ENCODE measurements at places on chromosomes 13 and 19. TPM values are rescaled to one million over a fixed set of nuclear protein-coding genes. Genes with fewer than 3 reads are reported as not detected.

The OR7C1 gene
- polyA plus RNA-seq = 4.2 TPM

The ZNF177 gene
- polyA plus RNA-seq = 16.5 TPM

The SPTBN4 gene
- polyA plus RNA-seq = 7.2 TPM

The GIPC3 gene
- 1.5 TPM for polyA plus RNA-seq

The ZFP36 gene
- 77.7 TPM for polyA plus RNA-seq

The CC2D1A gene
- polyA plus RNA-seq = 31.0 TPM

The TMEM255B gene
- 7.5 TPM for polyA plus RNA-seq

The GPR18 gene
- 18.0 TPM for polyA plus RNA-seq

The FLT3LG gene
- 7.1 TPM for polyA plus RNA-seq

The FUT3 gene
- polyA plus RNA-seq = 3.5 TPM

The NCAN gene
- polyA plus RNA-seq = 2.3 TPM

The TMEM86B gene
- 12.8 TPM for polyA plus RNA-seq

The VSTM2B gene
- 0.50 TPM for polyA plus RNA-seq

The DOCK6 gene
- 18.4 TPM for polyA plus RNA-seq

The SLITRK1 gene
- polyA plus RNA-seq = 0.08 TPM

The ACER1 gene
- 1.0 TPM for polyA plus RNA-seq

The CHERP gene
- polyA plus RNA-seq = 49.3 TPM

The LRRC63 gene
- polyA plus RNA-seq = 7.0 TPM

The DKKL1 gene
- 487 TPM for polyA plus RNA-seq

The FBXO27 gene
- polyA plus RNA-seq = 15.5 TPM

The FCER2 gene
- 1.1 TPM for polyA plus RNA-seq

The ZNF429 gene
- 10.1 TPM for polyA plus RNA-seq

The PCP2 gene
- 164 TPM for polyA plus RNA-seq

The IRGC gene
- 167 TPM for polyA plus RNA-seq

The MLLT1 gene
- 32.0 TPM for polyA plus RNA-seq

The CIC gene
- polyA plus RNA-seq = 95.6 TPM

The EXOC3L2 gene
- 7.4 TPM for polyA plus RNA-seq

The KCNJ14 gene
- polyA plus RNA-seq = 0.66 TPM

The PCID2 gene
- 130 TPM for polyA plus RNA-seq

The KLK15 gene
- 7.4 TPM for polyA plus RNA-seq

The ZNF468 gene
- polyA plus RNA-seq = 10.6 TPM

The MEGF8 gene
- 18.8 TPM for polyA plus RNA-seq

The NAPSA gene
- polyA plus RNA-seq = 11.5 TPM

The ZNF709 gene
- polyA plus RNA-seq = 14.6 TPM

The CFD gene
- polyA plus RNA-seq = 84.3 TPM

The ZNF93 gene
- polyA plus RNA-seq = 4.9 TPM

The CGB8 gene
- not detected for polyA plus RNA-seq

The ZNF547 gene
- 4.7 TPM for polyA plus RNA-seq

The MOB3A gene
- polyA plus RNA-seq = 17.8 TPM

The MEIOSIN gene
- polyA plus RNA-seq = 10.4 TPM

The B9D2 gene
- polyA plus RNA-seq = 14.6 TPM

The IGFL1 gene
- polyA plus RNA-seq = not detected

The ATP4B gene
- polyA plus RNA-seq = not detected

The ZNF808 gene
- 10.0 TPM for polyA plus RNA-seq

The TINCR gene
- polyA plus RNA-seq = 3.0 TPM

The TNNI3 gene
- polyA plus RNA-seq = 20.8 TPM

The LGALS14 gene
- polyA plus RNA-seq = not detected

The CATSPERD gene
- 31.3 TPM for polyA plus RNA-seq

The C19orf73 gene
- 1.5 TPM for polyA plus RNA-seq

The FXYD3 gene
- not detected for polyA plus RNA-seq

The ZNF99 gene
- 0.46 TPM for polyA plus RNA-seq

The TMEM91 gene
- polyA plus RNA-seq = 33.2 TPM

The TEX26 gene
- 40.7 TPM for polyA plus RNA-seq

The MPV17L2 gene
- 11.2 TPM for polyA plus RNA-seq

The GRK1 gene
- 0.55 TPM for polyA plus RNA-seq

The CNN1 gene
- polyA plus RNA-seq = 218 TPM

The ZNF285 gene
- polyA plus RNA-seq = 5.4 TPM

Measured in testis (tissue), 5 donors.